ENCODE measurements at places on chromosomes 3 and 15.
A peak's percentile ranks its signal among the peaks of the same experiment; 100 is the strongest.

- no peak for DNase-seq
Measured at GRCh38 chr15:73841756-73842725, 31.3 kb upstream of the TBC1D21 start.

- no peak for DNase-seq
Measured at GRCh38 chr3:155194973-155195957, 98.2 kb downstream of the STRIT1 start.

- no peak for DNase-seq
Measured at GRCh38 chr15:86317384-86317740, 237.7 kb downstream of the AGBL1 start.

- DNase-seq: no peak
Measured at GRCh38 chr3:120173056-120173675, 78.9 kb upstream of the GSK3B start.

DNA sequence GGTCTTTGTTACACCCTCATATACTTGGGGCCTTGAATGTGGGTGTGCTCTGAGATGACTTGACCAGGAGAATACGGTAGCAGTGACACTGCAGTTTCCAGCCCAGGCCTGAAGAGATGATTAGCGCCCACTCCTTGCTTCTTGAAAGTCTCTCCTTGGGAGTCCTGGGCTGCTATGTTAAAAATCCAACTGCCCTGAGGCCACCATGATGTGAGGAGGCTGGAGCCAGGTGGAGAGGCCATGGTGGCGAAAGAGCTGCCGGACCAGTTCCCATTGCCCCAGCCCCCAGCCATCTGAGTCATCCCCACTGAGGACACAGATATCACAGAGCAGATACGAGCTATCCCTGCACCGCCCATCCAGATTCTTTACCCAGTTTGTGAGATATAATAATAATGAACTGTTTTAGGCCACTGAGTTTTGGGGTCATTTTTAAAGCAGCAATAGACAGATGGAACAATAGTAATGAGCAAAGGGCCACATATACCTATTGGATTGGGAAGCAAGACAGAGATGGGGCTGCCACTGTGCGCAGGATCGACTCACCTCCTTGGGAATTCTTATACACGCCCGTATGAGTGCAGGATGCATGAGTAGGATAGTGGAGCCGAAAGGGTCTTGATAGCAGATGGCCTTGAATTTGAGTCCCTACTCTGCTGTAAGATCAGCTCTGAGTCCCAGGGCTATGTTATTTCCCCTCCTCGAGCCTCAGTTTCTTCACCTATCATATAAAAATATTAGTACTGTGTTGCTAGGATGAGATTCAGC, 12.1 kb upstream of the GATA2 start:
- DNase-seq: peak; percentile 56

- DNase-seq: peak; percentile 95
Measured at GRCh38 chr3:46978985-46979944, at the start of gene NBEAL2. NBEAL2 (plus strand) TSS chr3:46979666; CDS start chr3:46979862, 196 bp downstream.

DNA sequence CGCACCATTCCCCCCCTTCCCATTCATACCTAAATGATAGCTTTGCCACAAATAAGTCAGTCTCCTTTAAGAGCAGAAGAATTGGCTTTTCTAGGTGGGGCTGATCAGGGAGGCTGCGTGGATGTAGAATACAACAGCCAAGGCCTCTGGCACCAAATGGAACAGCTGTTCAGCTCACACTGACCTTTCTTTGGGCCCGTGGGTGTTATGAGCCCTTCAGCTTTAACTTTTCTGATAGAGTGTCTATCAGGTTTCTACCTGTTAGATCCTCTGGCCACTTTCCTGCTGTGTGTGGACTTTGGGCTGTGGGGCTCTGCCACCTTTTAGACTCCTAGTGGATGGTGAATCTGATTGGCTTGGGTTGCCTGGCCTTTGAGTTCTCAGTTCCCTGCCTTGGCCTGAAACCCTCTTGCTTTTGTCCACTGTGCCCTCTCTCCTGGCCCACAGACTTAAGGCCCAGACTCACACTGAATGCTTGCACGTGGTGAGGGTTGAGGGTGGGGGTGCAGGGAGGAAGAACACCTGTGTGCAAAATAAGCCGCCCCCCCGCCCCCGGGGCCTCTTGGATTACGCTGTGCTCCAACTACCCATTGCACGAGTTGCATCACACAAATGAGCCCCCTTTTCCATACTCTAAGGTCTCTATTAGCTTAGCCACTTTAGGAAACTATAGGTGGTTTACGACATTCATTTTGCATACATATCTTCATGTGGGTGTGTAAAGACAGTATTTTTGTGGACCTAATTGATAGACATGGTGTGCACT, 1.3 kb upstream of the RFX7 start:
- DNase-seq: no peak

GRCh38 chr15:59304034-59304795, 68.5 kb downstream of the MYO1E start:
- no peak for DNase-seq

DNA sequence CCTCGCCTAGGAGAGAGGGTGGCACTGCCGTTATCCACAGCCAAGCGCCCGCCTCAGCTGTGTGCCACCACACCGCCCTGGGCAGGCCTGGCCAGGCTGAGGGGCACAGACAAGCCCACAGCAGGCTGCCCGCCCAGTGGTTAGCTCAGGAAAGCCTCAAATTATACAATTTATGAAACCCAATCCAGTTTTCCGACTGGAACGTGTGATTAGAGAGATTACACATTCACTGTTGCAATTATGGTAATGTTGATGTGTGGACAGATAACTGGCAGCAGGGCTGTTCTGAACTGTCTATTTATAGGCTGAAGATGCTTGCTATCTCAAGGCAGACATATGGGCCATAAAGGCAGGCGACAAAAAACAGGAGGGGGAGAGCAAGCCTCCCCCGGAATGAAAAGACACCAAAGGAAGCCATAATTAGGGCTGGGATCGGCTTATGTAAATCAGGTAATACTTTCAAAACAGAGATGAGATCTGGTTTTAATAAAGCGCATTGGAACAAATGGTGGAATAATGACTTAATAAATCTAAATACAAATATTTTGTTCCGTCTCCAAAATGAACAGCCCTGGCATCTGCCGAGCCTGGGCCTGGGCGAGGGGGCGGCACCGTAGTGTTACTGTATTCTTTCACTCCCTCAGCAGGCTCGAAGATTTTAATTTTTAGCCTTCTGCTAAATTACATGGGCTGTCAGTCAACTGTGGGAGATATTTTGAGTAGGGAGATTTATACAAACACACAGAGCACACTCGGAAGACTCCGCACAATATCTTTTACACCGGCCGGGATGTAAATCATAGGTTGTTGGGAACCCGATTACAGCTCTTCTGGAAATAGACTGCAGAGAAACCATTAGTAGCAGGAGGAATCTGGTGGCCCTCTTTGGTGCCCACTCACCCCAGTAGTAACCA, 103.1 kb upstream of the TLE3 start:
- no peak for DNase-seq

GRCh38 chr15:96087180-96087884, 243.2 kb upstream of the NR2F2 start:
- no peak for DNase-seq

All from coronary artery (tissue), 2 donors.